Hepatocyte (in vitro differentiated cells): ENCODE measurements at places on chromosomes 5 and 9. TPM values are rescaled to one million over a fixed set of nuclear protein-coding genes. Genes with fewer than 3 reads are reported as not detected.

ACTBL2 gene
- total RNA-seq, result 0.16 and 0.83 TPM in 2 replicates

PDCD1LG2 gene
- total RNA-seq, result not detected in 2 replicates

MFAP3 gene
- total RNA-seq, result 65.4 and 82.2 TPM in 2 replicates

PCDHA6 gene
- total RNA-seq, result 3.2 and 3.4 TPM in 2 replicates

TMC1 gene
- 0.20 TPM in 1 of 2 replicates, not detected in the other for total RNA-seq

ABHD17B gene
- 40.0 and 42.0 TPM in 2 replicates for total RNA-seq

ORM2 gene
- 45.7 and 52.0 TPM in 2 replicates for total RNA-seq

SHOC1 gene
- 0.04 and 0.37 TPM in 2 replicates for total RNA-seq

ADRA1B gene
- total RNA-seq, result 2.0 and 2.6 TPM in 2 replicates

IFNA13 gene
- total RNA-seq, result not detected in 2 replicates

GFI1B gene
- total RNA-seq, result 0.10 TPM in 1 of 2 replicates, not detected in the other

SPATA31A3 gene
- not detected in 2 replicates for total RNA-seq

DNA sequence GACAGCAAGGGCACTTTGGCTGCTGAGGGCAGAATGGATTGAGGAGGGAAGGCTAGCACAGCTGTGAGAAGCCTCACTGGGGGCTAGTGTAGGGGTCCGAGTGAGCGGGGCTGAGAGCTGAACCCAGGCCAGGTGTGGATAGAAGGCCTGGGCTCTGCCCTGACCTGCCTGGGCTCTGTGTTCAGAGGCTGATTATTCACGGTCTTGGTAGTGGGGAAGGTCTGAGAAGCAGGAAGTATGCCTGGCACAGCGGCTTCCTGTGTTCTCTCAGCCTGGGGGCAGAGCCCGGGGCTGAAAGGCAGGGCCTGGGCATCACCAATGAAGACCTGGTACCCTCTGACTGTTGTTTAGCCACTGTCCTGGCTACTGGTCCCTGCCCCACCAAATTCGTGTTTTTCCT, 136.4 kb upstream of the TBC1D2 start:
- no peak for DNase-seq

- DNase-seq, result no peak
These were observed 23.5 kb upstream of the EIF4EBP3 start for GRCh38 chr5:140524003-140524402.

GRCh38 chr9:97427885-97428284, 16.0 kb downstream of the TDRD7 start:
- no peak for DNase-seq

GRCh38 chr5:172931001-172931536, 28.2 kb upstream of the RPL26L1 start:
- peak; percentile 42 for DNase-seq

- DNase-seq, result peak; percentile 66
These were observed 604.5 kb upstream of the KLF4 start for GRCh38 chr9:108093773-108094675.

DNA sequence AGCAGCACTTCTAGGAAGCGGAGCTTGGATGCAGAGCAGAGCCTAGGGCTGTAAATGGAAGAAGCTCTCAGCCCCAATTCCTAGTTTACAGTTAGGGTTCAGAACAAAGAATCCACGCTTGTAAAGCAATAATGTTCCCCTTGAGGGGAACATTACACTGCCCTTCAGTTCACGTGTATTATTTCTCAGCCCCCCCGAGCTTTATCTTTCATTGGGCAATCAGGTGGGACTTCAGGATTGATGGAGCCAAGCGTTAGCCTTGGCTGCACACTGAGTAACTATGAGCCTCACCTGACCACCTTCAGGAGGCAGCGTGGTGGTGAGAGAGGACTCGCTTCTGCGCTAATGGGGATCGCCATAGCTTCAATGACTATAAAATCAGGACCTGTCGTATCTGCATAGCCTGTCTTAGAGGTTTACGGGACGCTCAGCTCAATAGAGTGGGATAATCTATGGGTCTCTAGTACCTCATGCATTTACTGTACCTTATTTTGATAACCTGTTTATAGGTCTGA, 157.0 kb upstream of the RASEF start:
- peak; percentile 39 for DNase-seq

DNA sequence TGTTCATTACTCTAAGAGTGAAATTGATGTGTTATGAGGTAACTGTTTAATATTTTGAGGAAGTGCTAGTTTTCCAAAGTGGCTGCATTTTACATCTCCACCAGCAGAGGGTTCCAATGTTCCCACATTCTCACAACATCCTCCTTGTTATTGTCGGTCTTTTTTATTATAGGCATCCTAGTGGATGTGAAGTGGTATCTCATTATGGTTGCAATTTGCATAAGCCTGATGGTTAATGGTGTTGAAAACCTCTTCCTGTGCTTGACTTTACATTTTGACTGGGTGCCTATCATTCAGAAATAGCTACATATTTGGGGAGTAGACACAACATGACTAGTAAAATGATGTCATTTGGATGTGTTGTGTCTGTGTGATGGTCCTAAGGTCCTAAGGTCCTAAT, 143.6 kb downstream of the MRPS30 start:
- DNase-seq, result peak; percentile 48

GRCh38 chr9:121860744-121861143, 209.3 kb downstream of the DAB2IP start:
- no peak for DNase-seq

- no peak for DNase-seq
These were observed 444.6 kb downstream of the PTPRD start for GRCh38 chr9:10168241-10168640.

DNA sequence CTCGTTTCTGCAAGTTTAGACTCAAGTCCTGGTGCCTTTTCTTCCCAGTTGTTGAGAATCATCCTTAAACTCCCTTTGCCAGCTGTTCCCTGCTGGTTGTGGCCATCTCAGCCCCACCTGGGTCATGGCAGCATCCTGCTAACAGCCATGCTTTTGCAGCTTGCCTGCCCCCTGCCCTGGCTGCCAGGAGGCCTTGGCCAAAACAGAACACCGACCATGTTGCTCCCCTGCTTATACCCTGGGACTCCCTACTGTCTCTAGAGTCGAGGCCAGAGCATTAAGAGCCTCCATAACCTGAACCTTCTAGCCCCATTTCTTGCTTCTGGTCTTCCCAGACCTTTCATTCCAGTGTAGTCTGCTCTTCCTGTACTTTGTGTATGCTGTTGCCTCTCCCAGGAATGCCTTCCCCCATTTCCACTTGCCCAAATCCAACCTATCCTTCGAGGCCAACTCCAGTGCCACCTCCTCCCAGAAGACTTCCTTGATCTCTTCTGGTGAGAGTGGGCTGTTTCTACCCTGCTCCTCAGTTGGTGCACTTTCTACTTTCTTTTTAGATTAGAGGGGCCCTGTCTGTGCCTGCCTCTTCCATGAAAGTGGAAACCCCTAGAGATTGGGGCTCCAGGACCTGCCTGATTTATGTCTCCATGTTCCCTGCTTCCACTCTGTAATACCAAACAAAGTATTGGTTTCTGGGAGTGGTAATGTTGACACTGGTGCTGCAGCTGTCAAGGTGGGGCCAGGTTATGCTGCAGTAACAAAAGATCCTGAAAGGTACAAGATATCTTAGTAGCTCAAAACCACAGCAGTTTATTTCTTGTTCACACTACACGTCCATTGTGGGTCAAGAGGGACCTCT, 88.2 kb downstream of the AMBP start:
- no peak for DNase-seq

DNA sequence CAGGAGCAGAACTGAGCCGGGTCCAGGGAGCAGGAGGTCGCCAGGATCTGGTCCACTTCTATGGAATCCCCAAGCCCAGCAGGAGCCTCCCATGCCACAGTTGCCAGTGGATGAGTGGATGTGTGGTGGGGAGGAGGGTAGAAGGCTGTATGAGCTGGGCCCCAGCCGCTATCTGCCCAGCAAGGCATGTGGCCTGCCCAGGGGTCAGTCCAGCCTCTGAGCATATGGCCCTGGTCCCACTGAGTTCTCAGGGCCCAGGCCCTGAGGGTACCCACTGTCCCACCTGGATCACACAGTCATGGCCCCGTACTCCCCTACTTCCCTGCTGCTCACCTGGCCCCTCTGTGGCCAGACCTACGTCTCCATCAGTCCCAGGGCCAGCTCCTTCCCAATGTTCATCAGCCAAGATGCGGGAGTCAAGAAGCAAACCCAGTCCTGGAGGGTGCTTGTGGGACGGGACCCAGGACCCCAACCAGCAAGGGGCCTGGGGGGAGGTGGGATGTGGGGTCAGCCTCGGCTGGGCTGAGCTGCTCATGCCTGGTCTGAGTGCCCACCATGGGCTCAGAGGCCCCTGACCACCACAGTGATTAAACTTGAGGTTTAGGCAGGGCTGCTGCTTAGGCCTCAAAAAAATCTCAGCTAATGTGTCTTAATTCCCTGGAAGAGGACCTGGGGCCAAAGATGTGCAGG, 152.7 kb downstream of the COL23A1 start:
- no peak for DNase-seq

- peak; percentile 49 for DNase-seq
These were observed 42.5 kb upstream of the ROR2 start for GRCh38 chr9:91992461-91993041.

GRCh38 chr9:35538361-35539234, 48.7 kb downstream of the RUSC2 start:
- peak; percentile 77 for DNase-seq

DNA sequence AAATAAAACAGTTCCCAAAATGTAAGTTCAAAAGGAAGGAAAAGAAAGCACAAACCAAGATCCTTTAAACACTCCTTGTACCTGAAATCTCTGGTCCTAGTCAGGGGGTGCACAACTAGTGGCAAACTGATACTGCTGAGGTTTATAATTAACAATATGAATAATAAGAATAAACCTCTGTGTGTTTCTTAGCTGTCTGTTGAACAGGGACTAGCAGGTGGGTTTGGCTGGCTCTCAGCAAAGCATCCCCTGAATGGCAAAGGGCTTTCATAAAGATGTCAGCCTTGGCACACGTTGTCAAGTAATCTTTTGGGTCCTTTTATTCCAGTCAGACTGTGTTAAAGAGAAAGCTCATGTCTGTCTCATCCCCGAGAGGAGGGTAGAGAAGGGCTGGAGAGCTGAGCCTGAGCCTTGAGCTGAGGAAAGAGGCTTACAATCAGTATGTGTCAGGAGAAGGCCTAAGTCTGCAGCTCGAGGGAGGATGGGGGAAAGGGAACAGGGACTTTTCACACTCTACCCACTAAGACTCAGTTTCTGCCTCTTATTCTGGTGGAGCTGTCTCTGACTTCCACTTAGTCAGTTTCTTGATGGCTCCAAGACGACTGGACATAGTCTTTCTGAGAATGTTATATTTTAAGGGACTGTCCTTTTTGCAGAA, 123.0 kb downstream of the GALNT10 start:
- no peak for DNase-seq
